ENCODE measurements at places on chromosomes 3 and 15.

DNA sequence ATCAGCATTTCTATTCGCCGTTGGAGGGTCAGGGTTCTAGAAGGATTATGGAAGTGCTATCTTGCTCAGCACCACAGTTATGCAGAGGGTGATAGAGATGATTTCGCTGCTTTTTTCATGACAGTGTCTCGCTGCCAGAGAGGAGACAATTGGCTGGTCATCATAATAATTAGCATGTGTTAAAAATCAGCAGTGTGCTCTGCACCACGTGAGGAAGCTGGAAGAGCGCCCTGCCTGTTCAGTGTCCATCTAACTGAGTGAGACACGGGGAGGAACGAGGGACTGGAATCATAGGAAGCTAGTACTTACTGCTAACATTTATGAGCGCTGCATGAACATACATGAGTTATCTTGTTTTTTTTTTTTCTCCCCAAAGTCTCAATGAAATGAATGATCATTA lies 116.2 kb upstream of the PLAAT1 start:
- DNase-seq = no peak

- no peak for DNase-seq
Observed at GRCh38 chr3:23915537-23916108, 1.2 kb downstream of the NKIRAS1 start.

DNA sequence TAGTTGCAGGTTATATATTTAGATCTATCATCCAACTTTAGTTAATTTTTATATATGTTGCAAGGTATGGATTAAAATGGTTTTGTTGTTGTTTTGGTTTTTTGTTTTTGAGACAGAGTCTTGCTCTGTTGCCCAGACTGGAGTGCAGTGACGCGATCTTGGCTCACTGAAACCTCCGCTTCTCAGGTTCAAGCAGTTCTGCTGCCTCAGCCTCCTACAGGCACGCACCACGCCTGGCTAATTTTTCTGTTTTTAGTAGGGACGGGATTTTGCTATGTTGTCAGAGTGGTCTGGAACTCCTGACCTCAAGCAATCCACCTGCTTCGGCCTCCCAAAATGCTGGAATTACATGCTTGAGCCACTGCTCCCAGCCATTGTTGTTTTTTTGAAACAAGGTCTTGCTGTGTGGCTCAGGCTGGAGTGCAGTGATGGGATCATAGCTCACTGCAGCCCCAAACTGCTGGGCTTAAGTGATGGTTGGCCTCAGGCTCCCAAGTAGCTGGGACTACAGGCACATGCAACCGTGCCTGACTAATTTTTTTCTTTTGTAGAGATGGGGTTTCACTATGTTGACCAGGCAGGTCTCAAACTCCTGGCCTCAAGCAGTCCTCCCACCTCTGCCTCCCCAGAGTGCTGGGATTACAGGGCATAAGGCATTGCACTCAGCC lies 92.0 kb downstream of the ZNF609 start:
- DNase-seq = no peak

GRCh38 chr3:126850370-126851085 lies 132.4 kb upstream of the PLXNA1 start:
- DNase-seq = no peak

All from cortex of kidney (tissue), 1 donor.